ENCODE measurements at places on chromosomes 7 and 10.

DNA sequence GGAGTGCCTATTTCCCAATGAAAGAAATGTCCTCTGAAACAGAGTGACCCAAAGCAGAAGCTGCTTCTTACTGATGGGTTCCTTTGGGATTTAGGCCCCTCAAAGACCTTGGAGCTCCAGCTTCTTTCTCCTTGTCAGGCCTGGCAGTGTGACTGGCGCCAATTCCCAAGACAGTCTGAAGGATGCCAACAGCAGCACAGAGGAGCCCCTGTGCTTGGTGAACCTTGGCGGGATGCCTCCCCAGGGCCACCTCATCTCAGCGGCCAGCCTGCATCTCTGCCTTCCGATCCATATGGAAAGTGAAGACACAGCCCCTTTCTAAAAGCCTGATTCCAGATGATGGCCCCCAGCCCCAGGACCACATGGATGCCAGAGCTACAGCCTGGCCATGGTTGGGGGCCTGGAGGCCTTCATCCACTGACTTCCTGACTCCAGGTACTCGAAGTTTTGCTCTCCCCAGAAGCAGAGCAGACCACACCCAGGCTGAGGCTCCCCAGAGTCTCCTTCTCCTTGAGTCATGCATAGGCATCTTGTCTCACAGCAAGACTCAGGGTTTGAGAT is 45.4 kb downstream of the FBXW4 start:
- no peak for DNase-seq

DNA sequence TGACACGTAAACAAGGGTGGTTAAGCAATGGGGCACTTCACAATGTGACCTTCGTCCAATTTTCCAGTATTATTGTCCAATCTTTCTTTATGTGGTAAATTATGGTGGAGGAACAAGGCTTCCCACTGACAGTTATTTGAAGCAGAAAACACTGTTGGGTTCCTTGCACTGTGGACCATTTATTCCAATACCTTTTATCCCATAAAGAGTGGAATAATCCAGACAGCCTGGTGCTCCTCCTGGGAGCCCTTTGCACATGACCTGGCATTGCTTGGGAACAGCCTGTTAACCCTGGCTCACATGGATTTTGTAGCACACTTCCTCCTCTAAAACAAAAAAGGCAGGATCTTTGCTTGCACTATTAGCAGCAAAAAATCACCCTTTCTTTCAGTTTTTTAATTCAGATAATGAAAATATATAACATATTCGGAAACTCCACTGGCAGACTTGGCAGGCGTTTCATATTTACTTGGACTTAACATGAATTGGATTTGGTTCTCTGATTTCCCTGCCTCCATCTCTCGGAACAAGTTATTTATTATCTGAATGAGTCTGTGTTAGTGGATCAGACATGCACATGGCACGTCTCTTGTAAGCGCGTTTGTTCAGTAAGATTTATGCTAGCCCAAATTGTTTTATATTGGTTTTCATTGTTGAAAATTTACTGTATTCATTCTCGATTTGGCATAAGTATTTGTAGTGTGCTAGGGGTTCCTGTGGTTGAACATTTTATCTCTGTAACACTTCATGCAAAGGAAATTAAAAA is 59.3 kb downstream of the BMPER start:
- DNase-seq, result no peak

DNA sequence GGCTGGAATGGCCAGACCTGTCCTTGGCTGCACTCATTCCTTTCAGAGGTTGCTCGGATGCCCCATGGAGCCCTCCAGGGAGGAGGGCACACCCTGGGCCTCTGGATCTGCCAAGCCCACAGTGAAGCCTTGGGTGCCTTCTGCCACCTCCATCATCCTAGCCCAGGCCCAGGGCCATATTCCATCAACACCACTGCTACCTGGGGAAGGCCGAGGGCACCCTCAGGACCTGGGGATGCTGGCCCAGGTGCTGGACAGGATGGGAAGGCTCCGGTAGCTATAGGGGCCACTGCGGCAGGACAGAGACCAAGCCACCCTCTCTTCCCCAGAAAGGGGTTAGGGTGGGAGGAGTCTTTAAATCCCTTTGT is 810 bp downstream of the OPN4 start:
- DNase-seq, result no peak

- no peak for DNase-seq
These were observed 258.3 kb upstream of the IMMP2L start for GRCh38 chr7:111820621-111821020.

DNA sequence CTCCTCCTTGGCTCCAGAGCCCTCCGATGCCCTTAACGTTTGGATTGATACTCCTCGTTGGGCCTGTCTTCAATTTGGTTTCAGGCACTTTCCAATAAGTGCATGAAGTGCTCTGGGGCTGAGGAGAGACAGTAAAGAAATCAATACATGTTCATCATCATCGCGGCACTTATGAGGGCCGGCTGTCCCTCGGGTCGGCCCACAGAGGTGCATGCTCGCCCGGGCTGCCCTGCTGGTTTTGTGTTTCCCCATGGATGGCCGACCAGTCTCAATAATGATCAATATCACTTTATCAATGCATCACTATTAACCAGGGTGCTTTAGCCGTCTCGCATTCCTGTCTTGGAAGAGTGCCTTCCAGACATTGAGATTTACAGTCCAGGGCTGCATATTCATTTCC is 154.2 kb downstream of the EBF3 start:
- DNase-seq, result no peak

- no peak for DNase-seq
These were observed 318.1 kb downstream of the KCNMA1 start for GRCh38 chr10:77319557-77319956.

- no peak for DNase-seq
These were observed 12.8 kb downstream of the C7orf57 start for GRCh38 chr7:48048113-48048512.

- no peak for DNase-seq
These were observed 58.0 kb upstream of the STRIP2 start for GRCh38 chr7:129376076-129376777.

- DNase-seq, result no peak
These were observed 123.8 kb upstream of the PDSS1 start for GRCh38 chr10:26573674-26574073.

DNA sequence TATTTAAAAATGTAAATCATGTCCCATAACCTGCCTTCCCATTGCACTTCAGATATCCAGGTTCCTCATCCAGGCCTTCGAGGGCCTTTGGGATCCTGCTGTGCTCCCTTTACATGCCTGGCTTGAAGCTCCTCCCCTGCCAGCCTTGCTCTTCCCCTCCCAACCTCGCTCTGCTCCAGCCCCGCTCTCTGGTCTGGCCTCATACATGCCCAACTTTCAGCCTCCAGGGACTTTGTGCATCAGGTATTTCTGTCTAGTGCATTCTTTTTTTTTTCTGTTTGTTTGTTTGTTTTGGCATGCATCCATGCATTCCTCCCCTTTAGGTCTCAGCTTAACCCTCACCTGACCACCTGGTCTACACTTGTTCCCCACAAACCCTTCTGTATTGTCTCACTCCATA is 160.3 kb downstream of the SNX10 start:
- DNase-seq, result no peak

DNA sequence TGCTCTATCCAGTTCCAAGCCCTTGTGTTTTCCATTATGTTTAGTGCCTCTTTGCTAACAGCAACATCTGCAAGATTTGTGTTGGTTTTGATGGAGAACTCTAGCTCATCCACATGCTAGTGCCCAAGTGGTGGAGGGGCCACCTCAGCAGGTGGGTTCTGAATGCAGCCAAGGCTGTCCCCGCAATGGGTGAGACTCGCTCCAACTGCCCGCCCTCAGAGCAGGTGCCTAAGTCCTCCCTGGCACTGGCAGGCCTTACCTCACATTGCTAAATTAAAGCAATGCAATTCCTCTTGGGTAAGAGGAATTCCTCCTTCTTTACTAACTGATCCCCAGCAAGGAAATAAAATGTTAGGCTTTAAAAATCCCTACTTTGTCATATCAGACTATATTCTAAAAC is 146.8 kb downstream of the ADCY1 start:
- DNase-seq, result no peak

DNA sequence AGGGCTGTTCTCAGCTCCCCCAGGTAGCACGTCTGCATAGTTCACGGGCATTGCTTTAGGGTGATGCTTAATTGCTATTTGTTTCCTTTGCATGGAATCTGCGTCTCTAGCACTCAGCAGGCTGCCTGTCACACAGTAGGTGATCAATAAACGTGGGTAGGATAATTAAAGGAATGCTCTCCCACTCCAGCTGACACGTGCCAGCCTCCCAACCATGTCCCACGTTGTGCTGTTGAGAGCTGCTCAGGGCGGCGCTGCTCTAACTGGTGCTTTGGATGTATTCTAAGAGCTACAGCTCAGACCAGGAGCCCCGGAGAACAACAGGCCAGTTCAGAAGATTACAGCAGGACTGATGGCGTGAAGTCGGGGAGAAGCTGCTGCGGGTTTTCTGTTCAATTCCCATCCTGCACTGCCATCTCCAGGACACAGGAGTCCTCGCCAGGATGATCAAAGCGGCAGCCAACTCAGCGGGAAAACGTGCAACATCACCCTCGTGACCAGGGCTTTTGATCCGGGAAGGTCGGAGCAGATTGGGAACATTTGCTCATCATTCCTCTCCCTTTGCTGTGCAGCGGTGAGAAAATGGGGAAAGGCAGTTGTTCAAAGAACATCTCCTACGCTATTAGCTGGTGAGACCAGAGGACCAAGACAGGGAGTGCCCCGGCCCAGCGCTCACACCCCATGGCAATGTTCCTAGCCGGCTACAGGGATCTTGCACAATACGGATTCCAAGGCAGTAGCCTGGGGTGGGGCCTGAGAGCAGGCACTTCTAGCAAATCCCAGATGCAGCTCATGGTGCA is 50.5 kb upstream of the FOXK1 start:
- DNase-seq, result no peak

- no peak for DNase-seq
These were observed 382.3 kb upstream of the MTPN start for GRCh38 chr7:136359333-136359903.
